ENCODE measurements at places on chromosomes 7 and 10. TPM values are rescaled to one million over a fixed set of nuclear protein-coding genes. Genes with fewer than 3 reads are reported as not detected.

- peaks cover 66% of the 10 kb centered on the region for H3K4me1 ChIP-seq
- no peak overlapping the region for H3K4me3 ChIP-seq
- DNase-seq: no peak
- peaks cover 50% of the 10 kb centered on the region for H3K36me3 ChIP-seq
- peak overlapping the region; percentile 63 for H3K27ac ChIP-seq
Observed at GRCh38 chr7:134907000-134907399, 79.3 kb upstream of the AGBL3 start.

DNA sequence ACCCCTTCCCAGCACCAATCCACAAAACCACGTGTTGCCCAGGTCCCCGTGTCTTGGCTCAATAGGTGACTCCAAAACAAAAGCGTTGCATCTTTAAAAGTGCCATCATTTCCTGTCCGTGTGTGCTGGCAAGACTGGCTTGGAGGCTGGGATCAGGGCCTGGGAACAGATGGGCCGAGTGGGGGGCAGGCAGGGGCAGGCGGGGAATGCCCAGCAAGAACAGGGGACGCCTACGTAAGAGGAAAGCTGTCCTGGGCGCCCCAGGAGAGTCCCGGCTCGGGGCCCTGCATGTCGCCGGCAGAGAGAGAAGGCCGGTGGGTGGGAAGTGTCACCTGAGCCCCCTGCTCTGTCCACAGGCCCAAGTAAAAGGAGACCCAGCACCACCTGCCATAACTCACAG lies 86.5 kb downstream of the PAXIP1 start:
- no peaks in the 10 kb centered on the region for H3K4me1 ChIP-seq
- no peaks in the 10 kb centered on the region for H3K36me3 ChIP-seq
- no peak overlapping the region for H3K27ac ChIP-seq
- no peak for DNase-seq

DNA sequence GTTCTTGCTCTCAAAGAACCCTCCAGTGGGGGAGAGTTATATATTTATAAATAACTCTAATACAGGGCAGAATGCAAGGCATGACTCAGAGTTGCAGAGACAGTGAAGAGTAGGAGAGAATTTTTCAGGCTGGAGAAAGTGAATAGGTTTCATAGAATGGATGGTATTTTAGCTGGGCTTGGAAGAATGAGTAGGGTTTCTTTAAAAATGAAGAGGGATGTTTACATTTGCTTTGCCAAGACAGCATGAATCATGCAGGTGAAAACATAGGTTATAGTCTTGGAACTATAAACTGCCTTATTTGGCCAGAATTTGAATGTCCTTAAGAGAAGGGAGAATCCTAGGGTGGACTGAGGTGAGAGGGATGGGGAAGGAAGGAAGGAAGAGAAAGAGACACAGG lies 124.8 kb downstream of the CPED1 start:
- H3K27me3 ChIP-seq: no peaks in the 10 kb centered on the region
- no peak overlapping the region for H3K4me3 ChIP-seq

- peak; percentile 31 for DNase-seq
- H3K4me1 ChIP-seq: peaks cover 7% of the 10 kb centered on the region
- no peaks in the 10 kb centered on the region for H3K27me3 ChIP-seq
- H3K36me3 ChIP-seq: no peaks in the 10 kb centered on the region
Observed at GRCh38 chr10:60048091-60048501, 141.7 kb upstream of the CCDC6 start.

DNA sequence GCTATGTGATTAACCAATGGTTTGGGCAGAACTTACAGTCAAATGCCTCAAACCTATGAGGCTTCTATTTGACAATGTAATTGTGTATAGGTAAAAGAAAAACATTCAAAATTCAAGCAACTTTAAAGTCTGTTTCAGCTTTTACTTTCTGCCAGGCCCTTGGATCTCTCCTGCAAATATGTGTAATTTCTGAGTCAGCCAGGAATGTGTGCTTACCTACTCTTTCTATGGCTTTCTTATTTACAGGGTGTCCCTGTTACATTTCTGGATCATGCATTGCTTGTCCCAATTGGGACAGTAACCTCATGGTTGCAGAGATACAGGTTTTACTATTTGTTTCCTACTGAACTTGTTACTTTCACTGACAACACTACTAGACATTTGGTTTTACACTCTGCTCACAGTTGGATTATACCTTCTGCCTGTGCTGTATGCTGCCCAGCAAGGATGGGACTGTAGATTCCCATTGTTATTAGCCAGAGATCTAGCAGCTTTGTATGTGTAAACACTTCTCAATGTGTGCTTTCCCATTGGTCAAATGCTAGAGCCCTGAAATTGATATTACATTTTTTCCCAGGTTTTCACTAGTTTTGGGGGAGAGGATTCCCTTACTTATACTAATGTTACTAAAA lies 355.3 kb downstream of the ARL4A start:
- no peak overlapping the region for H3K27ac ChIP-seq
- H3K36me3 ChIP-seq: no peaks in the 10 kb centered on the region
- H3K4me1 ChIP-seq: no peaks in the 10 kb centered on the region
- DNase-seq: peak; percentile 72

The PALD1 gene
- total RNA-seq: 0.29 TPM

The RNF32 gene
- total RNA-seq: under 0.01 TPM

Measured in osteoblast (primary cell).